ENCODE measurements at places on chromosomes 13 and 19.

DNA sequence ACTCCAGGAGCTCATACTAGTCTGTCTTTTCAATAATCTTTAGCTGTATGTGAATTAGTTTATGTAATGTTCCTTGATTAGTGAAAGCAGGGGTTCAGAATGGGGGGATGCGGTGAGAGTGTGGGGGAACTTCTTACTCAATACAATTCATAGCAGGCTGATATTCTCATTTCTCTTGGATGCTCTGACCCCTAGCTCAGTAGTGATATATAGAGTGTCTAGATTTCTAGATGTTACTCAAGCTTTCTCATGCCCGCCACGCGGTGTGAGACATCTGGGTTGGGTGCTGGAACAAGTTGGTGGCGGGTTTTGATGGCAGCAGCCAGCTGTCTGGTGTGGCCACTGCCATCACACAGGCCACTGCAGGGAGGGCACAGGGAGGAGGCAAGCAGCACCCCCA is 39.3 kb upstream of the FLT1 start:
- no peak for DNase-seq

DNA sequence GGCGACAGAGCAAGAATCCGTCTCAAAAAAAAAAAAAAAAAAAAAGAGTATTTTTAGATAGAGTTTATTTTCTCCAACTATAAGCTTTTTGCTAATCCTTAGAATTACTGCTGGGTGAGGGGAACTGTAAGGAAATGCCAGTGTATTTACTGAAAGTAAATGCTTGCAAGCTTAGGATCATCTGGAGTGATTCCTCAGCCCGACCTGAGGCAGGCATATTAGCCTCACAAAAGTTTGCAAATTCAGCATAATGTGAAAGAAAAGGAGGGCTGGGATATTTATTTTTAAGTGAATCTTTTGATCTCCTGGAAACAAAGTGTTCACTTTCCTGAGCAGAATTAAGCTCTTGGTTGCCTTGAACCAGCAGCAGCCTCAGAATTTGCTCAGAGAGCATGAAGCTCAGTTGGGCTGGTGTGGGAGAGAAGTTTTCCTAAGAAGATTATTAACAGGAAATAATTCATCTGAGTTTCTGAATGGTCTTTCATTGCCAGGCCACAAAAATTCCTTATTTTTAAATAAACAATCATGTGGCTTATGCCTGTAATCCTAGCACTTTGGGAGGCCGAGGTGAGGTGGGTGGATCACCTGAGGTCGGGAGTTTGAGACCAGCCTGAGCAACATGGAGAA is 24.7 kb upstream of the SPATA13 start:
- DNase-seq, result no peak

GRCh38 chr13:40404967-40405716 is 261.3 kb downstream of the FOXO1 start:
- DNase-seq, result no peak

- DNase-seq, result no peak
Measured at GRCh38 chr19:4981681-4981958, 12.7 kb downstream of the KDM4B start.

DNA sequence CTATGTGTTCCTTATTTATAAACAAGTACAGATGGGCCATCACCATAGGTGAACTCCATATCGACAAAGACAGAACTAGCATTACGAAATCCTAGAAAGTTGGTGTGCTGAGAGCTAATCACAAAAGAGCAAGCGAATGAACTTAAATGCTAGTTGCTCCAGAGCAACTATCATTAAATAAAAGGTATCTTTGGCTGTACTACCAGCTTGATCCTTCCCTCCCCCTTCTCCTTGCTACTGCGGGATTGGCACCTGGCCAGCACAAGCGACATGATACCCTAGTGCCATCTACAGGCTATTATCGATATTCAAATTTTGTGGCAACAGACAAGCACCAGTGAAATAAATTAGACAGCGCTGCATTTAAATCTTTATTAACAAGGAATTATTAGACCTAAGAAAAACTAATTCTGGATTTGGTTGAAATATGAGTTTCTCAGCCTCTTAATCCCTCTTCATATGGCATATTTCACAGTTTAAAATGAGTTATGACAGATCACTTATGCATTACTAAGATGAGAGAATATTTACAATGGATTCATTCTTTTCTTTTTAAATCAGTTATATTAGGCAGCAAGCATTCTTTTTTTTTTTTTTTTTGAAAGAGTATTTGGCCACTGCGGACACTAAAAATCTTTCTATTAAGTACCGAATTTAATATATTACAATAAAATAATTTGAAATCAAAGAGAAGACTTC is 5.8 kb downstream of the PCDH9 start:
- DNase-seq, result peak; percentile 72

- DNase-seq, result no peak
Measured at GRCh38 chr19:48064509-48064908, 20.6 kb upstream of the CABP5 start.

DNA sequence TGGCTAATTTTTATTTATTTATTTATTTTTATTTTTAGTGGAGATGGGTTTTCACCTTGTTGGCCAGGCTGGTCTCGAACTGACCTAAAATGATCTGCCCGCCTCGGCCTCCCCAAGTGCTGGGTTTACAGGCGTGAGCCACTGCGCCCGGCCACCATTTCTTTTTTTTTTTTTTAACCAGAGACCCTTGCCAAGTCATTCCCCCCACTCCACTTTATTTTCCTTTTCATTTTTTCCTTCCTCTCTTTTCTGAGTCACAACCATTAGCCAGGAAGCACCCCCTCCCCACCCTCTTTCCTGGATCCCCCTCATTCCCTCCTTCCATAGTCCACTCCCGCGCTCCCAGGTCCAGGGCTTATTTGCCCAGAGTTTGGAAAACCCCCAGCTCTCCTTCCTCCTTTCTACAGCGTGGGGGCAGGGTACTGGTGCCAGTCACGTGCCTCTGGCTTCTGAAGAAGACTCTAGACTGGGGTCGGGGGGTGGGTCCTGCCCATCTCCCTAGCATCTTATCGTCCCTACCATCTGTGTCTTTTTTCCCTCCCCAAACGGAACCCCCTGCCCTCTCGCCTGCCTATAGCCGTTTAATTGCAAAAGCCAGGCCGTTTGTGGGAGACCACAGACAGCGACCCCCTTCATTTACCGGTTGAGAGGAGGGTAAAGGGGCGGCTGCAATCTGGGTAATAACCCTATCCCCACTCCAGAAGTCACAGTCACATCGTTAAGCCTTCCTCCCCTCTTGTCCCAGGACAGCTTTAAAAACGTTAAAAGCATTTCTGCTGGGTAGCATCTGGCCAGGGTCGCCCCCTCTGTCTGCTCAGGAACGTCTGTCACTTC is 1.1 kb upstream of the CALR start:
- DNase-seq, result peak; percentile 99
